BJ (cell line): ENCODE measurements at places on chromosomes 12 and 14. TPM values are rescaled to one million over a fixed set of nuclear protein-coding genes. Genes with fewer than 3 reads are reported as not detected.

SRRM4 gene
- not detected in 2 replicates for polyA plus RNA-seq

INHBC gene
- 0.09 TPM in 1 of 2 replicates, not detected in the other for polyA plus RNA-seq

ADAMTS20 gene
- 0.01 TPM in 1 of 2 replicates, not detected in the other for polyA plus RNA-seq

PLEKHH1 gene
- polyA plus RNA-seq: 0.16 and 0.53 TPM in 2 replicates

ACOT6 gene
- not detected in 2 replicates for polyA plus RNA-seq

ZBTB42 gene
- polyA plus RNA-seq: 1.9 and 2.7 TPM in 2 replicates

ASB2 gene
- 0.06 TPM in 2 replicates for polyA plus RNA-seq

KCNC2 gene
- not detected in 2 replicates for polyA plus RNA-seq

NAA30 gene
- polyA plus RNA-seq: 7.0 and 11.7 TPM in 2 replicates

LTB4R2 gene
- 0.98 and 1.6 TPM in 2 replicates for polyA plus RNA-seq

PUS7L gene
- 3.5 and 6.9 TPM in 2 replicates for polyA plus RNA-seq

NTN4 gene
- polyA plus RNA-seq: 364 and 582 TPM in 2 replicates

TPCN1 gene
- polyA plus RNA-seq: 17.4 and 31.9 TPM in 2 replicates

TEX52 gene
- polyA plus RNA-seq: not detected in 2 replicates

NCOR2 gene
- polyA plus RNA-seq: 7.5 and 8.3 TPM in 2 replicates

DEGS2 gene
- not detected in 2 replicates for polyA plus RNA-seq
